ENCODE measurements at places on chromosomes 3 and 15.
A peak's percentile ranks its signal among the peaks of the same experiment; 100 is the strongest.

DNA sequence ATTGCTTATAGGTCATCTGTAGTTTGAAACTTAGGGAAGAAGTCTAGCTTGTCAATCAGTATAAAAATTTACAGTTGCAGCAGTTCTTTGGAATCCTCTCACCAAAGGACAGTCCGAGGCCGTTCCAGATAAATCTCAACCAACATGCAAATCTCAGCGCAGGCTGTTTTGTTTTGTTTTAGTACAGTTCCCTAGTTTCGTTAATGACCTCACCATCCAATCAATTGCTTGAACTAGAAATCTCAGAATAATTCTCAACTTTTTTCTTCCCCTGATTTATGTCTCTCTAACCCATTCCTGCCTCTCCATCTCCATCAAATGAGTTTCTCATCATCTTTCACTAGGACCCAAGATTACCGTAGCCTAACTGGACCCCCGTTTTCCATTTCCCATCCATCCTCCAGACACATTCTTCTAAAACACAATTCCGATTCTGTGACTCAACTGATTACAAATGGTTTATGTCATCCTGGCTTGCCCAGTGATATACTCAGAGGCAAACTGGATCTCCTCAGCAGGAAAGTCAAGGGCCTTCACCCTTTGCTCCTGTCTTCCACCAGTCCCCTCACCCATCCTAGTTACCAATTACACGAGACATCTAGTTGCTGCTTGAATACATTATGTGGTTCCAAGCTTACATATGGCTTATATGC, 1.3 kb downstream of the SMCO1 start:
- no peak for DNase-seq

- DNase-seq: no peak
Observed at GRCh38 chr3:124156866-124157712, 165.2 kb upstream of the ROPN1 start.

DNA sequence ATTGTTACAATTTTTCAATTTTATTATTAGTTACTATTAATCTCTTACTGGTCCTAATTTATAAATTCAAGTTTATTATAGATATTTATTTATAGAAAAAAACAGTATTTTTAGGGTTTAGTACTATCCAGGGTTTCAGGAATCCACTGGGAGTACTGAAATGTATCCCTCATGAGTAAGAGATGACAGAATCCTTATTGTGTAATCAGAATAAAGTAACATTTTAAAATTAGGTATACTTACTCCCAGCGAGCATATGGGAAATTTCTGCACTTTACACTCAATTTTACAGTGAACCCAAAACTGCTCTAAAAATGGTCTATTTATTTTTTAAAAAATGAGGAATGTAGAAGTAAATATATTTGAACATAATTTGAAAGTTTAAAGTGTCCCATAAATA, 202.7 kb downstream of the CGGBP1 start:
- no peak for DNase-seq

- DNase-seq: no peak
Observed at GRCh38 chr15:69393831-69394491, 20.2 kb upstream of the KIF23 start.

DNA sequence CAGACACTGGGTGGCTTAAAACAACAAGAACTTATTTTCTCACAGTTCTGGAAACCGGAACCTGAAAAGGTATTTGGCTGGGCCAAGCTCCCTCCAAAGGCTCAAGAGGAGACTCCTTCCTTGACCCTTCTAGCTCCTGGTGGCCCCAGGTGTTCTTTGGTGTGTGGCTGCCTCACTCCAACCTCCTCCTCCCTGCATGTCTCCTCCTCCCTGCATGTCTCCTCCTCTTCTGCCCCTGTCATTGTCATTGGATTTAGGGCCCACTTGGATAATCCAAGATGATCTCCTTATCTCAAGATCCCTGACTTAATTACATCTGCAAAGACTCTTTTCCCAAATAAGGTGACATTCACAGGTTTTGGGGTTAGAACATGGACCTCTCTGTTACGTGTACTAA, 69.8 kb upstream of the MFGE8 start:
- DNase-seq: no peak

DNA sequence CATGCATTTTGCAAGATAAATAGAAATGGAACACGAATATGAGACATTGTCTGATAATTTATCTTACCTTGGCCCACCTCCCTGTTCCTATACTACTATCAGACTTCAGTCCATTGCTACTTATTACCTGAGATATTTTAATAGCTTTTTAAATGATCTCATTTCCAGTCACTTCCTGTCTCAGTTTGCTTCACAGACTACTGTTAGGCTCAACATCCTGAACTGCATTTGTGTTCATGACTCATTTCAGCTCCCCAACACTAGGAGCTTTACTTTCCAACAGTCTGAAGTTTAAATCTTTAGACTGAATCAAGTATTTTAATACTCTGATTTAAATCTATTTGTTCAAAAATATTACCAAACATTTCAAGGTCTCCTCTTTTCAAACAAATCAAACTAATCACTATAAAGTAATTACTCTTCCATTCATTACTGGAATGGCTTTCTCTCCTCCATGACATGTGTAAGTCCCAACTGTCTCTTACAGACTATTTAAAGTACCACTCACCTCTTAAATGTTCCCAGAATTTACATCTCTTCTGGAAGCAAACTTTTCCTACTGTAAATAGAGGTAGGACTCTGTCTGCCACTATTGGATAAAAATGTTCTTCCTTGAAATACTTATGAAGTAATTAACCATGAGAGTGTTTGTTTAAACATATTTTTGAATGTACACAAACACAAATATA, 1277.6 kb downstream of the ZPLD1 start:
- DNase-seq: no peak

- no peak for DNase-seq
Observed at GRCh38 chr3:106214641-106215040, 345.8 kb upstream of the CBLB start.

DNA sequence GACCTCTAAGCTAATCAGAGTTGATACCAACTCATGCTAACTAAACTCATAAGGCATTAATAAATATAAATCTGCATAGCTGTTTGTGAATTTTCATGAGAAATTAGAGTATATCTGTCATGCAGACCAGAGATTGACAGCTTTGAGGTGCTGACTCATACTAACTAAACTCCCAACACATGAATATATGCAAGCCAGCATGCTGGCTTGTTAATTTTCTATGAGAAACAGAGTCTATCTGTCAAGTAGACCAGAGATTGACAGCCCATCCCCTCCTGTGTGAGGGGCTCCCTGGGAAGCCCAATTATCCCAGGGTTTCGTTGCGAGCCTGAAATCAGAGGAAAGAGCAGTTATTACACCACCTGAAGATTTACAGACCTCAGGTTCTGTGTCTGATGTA, 69.3 kb downstream of the CD47 start:
- DNase-seq: no peak

DNA sequence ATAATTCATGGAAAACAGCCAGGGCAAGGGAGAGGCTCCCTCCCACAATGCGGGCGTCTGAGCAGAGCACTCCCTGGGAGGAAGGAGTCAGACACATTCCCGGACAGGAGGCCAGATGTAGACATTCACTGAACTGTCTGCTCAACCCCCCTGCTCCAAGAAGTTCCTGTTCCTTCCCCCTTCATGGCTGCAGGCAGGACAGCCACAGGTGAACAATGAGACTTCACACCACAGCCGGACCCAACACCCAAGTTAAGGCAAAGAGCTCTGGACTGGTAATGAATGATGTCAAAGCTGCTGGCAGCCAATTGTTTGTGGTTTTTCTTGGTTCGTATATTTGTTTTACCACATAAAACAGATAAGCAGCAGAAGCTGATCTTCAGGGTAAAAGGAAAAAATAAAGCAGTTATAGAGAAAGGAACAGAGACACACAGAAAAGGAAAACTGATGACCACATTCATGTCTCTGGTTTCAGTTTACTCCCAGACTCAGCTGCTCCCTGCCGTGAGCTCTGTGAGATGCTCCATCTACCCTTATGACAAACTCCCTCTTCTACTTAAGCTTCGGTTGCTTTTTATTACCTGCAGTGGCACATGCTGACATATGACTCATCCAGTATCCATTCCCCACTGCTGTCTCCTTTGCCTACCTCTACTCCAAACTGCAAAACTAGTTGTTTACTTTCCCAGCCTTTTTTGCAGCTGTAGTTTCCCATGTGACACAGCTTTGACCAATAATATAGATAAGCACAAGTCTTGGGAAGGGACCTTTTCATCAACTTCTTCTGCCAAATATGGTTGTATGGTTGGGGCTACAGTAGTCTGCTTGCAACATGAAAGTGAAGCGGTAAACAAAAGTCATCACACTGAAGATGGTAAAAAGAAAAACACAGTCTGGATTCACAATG, 33.1 kb downstream of the DZIP1L start:
- DNase-seq: no peak

DNA sequence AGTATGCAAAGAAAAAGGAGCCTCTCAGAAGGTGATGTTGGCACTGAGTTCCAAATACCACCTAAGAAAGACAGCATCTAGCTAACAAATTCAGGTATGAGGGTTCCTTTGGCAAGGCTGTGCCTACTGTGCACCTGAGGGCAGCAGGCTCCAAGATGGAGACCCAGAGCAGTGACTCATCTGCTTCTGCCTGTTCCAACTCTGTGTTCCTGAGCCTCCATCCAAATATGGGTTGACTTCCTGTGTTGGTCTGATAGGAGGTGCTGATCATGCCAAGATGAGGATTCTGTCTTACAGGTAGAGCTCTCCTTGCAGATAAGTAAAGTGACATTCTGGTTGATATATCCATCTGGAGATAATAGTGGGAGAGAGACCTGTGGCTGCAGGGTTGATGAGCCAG, 26.0 kb downstream of the SV2B start:
- no peak for DNase-seq

GRCh38 chr3:102113421-102114041, 264.2 kb downstream of the NFKBIZ start:
- DNase-seq: no peak

- DNase-seq: no peak
Observed at GRCh38 chr3:133883641-133884040, 12.0 kb downstream of the RAB6B start.

DNA sequence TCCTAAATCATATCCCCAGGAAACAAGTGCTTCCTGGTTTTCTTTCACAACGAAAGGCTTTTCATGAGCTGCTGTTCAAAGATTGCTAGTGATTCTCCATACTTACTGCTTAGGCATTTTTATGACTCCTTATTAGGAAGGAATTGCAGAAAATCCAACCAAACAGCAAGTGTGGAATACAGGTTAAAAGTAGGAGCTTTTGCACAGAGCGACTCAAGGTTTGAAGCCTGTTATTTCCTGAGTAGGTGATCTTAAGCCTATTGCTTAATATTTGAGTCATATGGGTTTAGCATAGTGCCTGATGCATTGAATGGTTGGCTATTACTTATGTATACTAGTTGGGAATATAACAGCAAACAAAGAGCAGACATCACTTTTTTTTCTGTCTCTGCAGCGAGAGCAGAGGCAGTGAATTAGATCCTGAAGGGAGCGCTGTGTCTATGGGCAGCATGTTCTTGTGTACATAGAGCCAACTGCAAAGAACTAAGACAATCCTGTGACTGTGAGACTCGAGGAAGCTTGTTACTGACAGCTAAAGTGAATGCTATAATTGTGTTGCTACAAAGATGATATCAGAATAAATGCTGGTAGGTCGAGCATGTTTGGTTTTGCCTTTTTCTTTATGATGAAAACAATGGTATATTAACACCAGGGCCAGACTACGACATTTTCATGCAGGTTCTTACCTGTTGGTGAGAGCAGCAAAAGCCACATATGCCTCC, 6.3 kb downstream of the TM4SF1 start:
- no peak for DNase-seq

DNA sequence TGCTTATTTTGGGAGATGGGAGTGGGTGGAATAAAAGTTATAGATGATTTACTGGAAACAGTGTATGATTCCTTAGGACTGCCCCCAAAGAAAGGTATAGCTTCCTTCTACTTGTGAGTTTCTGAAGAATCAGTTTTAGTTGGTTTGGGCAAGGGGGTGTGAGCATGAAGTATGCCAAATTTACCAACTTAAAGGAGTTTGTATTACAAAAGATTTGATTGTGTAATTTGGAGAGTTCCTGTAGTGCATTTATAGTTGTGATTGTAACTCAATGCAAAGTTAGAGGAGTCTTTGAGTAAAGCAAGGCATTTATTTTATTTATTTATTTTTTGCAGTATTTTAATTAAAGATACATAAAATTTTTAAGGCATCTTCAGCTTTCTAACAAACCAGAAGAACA, 42.8 kb downstream of the TSC22D2 start:
- no peak for DNase-seq

- DNase-seq: no peak
Observed at GRCh38 chr3:125381743-125382142, 6.6 kb upstream of the ZNF148 start.

- no peak for DNase-seq
Observed at GRCh38 chr3:127677541-127678314, 5.0 kb downstream of the ABTB1 start.

DNA sequence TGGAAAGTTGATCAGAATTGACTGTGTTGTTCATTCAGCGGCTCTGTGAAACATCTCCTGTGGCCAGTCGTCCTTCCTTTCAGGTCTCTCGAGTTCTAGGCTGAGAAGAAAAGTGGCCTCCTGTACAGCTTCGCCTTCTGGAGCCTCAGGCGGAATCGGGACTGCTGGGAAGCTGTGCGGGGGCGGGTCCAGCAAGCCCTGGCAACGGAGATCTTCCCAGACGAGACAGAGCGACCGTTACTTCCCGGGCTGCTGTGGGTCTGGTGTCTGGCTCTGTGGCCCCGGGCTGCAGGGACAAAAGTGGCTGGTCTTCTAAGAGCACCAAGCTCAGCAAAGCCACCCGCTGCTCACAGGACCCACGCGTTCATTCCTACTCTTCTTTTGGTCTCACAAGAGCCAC, 88.6 kb upstream of the CACNA2D3 start:
- no peak for DNase-seq

DNA sequence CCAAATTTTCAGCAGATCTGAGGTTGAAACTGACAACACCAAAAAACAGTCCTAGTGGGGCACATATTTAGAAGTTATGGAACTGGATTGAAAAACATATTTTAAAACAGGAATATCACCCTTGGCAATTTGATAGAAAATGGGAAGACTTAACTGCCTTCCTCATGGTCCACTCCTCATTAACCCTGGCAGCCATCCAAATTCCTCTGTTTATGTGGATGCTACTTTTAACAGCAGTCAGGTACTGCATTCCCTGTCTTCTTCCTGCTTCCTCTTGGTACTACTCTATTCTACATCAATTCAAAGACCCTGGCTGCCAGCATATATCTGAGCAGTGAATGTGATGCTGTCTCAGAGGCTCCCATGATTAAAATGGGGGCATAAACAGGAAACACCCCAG, 54.3 kb downstream of the PDE8A start:
- peak; percentile 40 for DNase-seq

- peak; percentile 29 for DNase-seq
Observed at GRCh38 chr15:43531018-43531670, 13.7 kb downstream of the MAP1A start.

GRCh38 chr3:46102059-46102779, 74.9 kb upstream of the XCR1 start:
- no peak for DNase-seq

DNA sequence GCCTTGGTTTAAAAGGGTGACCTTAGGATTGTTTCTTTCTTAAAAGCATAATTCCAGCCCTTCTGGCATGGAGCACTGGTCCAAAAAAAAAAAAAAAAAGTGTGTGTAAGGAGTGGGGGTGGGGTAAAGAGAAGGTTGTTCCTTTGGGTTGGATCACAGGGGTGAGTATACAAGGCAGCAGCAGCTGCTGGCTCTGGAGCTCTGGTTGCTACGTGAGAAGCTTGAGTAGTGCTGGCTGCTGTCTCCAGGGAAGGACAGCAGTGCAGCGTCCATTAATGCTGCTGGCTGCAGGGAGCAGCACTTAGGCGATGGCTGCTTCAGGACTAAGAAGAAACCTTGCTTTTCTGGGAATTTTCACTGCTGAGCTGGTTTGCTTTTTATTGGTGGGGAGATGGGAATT, 2.3 kb downstream of the SETD5 start:
- peak; percentile 91 for DNase-seq
